Activated T-cell treated with anti-CD3 and anti-CD28 coated beads, Interleukin-2, amount 50 U/mL, for 1 hour (primary cell): ENCODE measurements at places on chromosomes 12 and 14.

DNA sequence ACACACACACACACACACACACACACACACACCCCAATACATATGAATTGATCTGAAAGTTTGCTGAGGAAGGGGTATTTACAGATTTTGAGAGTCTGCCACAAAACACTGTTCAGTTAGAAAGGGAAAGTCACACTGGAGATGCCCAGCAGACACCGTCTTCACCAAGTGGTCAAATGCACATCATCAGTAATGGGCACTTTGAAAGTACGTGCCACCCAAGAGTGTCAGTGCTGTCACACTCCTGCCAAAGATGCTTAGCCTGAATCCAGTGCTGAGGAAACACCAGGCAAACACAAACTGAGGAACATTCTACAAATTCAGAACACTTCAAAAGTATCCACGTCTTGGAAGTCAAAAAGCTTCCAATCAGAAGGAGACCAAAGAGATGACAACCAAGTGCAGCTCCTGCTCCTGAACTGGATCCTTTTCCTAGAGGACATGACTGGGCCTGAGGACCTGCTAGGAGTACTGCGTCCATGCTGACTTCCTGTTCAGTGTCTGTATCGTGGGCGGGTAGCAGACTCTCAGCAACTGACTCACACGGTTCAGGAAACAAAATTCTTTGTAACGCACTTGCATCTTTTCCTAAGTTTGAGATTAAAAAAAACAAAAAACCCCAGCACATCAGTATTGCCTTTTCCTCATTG is 18.6 kb downstream of the PSMC1 start:
- DNase-seq, result no peak

DNA sequence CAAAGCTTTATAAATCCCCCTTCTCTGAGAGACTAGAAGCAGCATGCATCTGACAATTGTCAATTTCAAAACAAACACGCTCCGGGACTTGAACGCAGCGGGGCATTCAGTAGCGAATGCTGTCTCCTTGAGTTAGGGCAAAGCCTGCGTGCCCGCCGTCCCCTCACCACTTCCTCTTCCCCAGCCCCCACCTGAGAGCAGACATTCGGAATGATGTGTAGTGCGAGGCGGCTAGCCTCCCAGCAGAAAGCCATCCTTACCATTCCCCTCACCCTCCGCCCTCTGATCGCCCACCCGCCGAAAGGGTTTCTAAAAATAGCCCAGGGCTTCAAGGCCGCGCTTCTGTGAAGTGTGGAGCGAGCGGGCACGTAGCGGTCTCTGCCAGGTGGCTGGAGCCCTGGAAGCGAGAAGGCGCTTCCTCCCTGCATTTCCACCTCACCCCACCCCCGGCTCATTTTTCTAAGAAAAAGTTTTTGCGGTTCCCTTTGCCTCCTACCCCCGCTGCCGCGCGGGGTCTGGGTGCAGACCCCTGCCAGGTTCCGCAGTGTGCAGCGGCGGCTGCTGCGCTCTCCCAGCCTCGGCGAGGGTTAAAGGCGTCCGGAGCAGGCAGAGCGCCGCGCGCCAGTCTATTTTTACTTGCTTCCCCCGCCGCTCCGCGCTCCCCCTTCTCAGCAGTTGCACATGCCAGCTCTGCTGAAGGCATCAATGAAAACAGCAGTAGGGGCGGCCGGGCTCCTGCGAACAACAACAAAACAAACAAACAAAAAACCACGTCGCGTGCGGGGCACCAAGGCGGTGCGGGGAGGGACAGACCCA is 2.2 kb downstream of the PRMT8 start:
- DNase-seq, result no peak

DNA sequence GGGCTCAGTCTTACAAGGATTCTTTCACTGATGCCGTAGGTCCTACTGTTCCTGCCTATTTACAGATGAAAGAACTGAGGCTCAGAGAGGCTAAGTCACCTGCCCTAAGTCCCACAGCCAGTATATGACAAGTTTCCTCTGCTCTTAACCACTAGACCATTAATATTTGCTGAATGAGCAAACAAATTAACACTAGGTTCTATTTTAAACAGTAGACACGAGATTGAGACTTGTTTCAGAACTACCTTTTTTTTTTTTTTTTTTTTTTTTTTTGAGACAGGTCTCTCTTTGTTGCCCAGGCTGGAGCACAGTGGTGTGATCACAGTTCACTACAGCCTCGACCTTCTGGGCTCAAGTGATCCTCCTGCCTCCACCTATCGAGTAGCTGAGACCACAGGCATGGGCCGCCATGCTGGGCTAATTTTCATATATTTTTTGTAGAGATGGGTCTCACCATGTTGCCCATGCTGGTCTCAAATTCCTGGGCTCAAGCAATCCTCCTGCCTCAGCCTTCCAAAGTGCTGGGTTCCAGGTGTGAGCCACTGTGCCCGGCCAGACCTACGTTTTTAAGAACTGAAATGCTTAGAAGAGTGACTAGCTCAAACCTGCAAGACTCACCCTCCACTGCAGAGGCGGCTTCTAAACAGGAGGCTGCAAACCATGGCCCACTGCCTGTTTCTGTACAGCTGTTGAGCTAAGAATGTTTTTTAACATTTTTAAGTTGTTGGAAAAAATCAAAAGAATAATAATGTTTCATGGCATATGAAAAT is 12.9 kb downstream of the SYNE3 start:
- no peak for DNase-seq

GRCh38 chr14:104436741-104437701 is 142.5 kb upstream of the C14orf180 start:
- DNase-seq, result no peak

- no peak for DNase-seq
Observed at GRCh38 chr12:107618106-107618505, 67.5 kb upstream of the PWP1 start.

DNA sequence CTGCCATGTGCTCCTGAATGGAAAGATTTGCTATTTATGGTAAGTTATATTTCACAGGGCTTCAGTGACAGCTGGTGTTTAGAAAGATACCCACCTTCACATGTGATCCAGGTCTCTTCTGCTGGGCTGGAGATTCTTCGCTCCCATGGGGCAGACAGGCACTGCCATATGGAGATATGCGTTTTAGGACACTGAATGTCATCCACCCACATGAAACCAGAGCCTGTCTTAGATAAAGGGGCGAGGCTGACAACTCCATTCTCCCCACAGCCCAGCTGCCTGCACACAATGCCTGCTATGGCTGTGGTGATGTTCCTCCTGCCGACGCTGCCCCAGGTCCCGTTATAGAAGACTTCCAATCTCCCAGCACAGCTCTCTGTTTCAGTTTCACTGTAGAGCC is 69.4 kb downstream of the ACSM4 start:
- DNase-seq, result no peak

DNA sequence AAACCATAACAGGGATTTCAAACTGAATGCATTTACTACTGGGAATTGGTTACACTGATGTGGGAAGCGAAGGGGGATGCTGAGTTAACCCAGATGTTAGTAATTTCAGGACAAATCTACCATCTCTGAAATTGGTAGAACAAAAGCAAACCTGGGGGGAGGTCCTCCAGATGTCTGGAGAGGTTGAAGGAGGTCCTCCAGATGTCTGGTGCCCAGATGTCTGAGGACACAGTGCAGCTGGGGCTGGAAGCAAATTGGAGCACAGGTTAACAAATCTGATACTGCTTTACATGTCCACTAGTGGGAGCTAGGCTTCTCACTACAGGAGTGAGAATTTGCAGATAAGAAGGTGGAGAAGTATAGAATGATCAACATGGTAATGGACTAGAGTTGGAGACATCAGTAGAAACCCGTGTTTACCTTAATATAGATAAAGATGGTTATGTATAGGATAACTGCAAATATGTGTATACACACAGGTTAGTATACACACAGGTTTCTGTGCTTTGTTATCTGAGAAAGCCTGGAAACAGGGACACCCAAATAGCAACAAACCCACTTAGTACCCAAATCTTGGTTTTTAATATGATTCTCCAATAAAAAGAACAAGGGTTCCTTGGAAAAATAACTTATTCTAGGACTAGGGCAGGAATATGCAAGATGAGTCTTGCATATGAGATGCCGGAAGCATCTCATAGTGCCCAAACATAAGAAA is 162.5 kb downstream of the C12orf50 start:
- DNase-seq, result no peak

DNA sequence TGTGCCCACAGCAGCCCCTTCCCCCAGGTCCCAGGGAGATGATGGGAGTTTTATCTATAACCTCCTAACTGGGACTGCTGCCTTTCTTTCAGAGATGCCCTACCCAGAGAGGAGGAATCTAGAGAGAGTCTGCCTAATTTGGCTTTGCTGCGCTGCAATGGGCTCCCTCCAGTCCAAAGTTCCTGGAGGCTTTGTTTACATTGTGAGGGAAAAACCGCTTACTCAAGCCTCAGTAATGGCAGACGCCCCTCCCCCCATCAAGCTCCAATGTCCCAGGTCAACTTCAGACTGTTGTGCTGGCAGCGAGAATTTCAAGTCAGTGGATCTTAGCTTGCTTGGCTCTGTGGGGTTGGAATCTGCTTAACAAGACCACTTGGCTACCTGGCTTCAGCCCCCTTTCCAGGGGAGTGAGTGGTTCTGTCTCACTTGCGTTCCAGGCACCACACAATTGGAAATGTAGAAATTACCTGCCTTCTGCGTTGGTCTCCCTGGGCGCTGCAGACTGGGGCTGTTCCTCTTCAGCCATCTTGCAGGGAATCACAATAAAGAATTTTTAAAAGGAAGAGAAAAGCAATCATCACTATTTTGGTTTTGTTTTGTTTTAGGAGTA is 262.5 kb downstream of the FOXG1 start:
- no peak for DNase-seq
